CD4-positive, alpha-beta T cell (primary cell): ENCODE measurements at places on chromosomes 1 and 21.
A peak's percentile ranks its signal among the peaks of the same experiment; 100 is the strongest.

- no peak for DNase-seq
These were observed 7.8 kb downstream of the LMOD1 start for GRCh38 chr1:201938440-201939035.

DNA sequence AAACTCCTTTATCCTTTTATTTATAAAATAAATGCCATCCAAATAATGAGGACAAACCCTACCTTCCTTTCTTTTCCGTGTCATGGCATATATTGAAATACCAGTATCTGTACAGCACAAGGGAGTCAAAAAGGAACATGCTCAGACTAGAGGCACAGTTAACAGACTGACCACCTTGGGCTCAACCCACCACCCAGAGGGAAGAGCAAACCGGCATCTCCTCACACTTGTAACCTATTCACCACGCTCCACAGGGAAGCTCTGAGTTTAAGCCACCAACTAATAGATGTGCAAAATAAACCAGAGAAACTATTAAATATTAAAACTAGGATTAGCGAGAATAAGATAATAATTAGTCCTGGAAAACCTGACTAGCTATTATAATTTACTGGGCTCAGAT, 112.7 kb downstream of the SIPA1L2 start:
- DNase-seq = no peak

GRCh38 chr1:98119796-98120195, 199.0 kb upstream of the DPYD start:
- no peak for DNase-seq

GRCh38 chr1:207331354-207332313, 10.2 kb downstream of the CD55 start:
- DNase-seq = no peak

GRCh38 chr1:58502519-58502918, 44.0 kb downstream of the OMA1 start:
- no peak for DNase-seq

DNA sequence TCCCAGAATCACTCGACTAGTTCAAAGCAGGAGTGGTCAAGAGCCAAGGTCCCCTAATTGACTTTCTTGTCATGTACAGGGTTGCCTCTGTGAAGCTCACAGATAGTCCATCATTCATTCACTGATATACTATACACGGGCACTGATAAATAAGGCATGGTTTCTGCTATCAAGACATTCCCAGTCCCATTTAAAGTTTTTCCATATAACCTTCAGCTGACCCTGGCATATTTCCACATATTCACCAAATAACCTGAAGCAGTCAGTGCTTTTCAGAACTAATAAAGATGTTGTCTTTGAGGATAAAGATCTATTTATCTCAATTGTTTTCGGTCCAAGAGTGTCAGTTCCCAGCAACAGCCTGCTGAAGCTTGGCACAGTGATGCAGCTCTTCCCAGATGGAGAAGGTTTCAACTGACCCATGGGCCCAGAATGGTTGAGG, 173.4 kb downstream of the ZZZ3 start:
- no peak for DNase-seq

DNA sequence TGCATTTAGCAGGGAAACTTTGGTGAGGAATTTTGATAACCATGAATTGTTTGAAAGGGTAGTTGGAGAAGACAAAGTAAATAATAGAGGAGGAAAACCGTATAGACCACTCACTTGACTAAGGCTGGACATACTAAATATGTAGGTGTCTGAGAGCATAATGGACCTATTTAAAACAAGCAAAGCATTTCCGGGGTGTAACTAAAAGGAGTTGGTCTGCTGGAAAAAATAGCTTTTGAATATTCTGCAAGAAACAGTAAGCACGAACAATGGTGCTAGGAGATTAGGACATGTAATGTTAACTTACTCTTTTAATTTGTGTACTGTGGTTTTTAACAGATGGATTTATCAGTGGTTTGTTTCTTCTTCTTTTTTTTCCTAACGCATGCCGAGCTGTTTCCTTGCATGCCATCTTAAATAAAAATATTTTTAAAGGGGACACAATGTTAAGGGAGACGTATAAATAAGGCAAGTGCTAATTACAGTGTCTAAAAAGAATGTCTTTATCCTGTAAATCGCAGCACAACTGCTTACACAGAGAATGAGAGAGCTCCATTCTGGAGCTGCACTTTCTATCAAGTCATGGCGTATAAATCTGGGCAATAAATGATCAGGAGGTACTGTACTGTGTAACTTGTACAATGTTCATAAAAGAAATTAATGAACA, 492.1 kb downstream of the LMO4 start:
- DNase-seq = no peak

DNA sequence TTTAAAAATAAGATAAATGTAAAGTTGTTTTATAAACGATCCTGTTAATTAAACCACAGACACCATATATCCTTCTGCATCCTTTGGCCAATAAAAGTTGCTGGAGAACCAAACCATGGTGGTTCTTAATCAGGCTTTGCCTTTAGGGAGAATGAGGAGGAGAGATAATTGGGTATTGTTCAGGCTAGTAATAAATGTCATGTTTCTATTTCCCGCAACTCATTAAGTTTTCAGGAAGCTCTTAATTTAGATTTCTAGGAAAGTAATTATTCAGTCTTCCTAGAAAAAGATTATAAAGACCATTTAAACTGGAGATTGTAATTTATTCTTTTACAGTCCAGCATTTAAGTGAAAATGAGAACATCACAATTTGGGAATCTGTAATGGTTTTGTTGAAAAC, 34.5 kb downstream of the RAB4A start:
- DNase-seq = no peak

GRCh38 chr1:15622712-15623373, 5.6 kb downstream of the DDI2 start:
- no peak for DNase-seq

GRCh38 chr1:228781161-228781808, 46.0 kb downstream of the RHOU start:
- no peak for DNase-seq

GRCh38 chr1:66916320-66916719, 8.3 kb downstream of the DNAI4 start:
- DNase-seq = no peak

GRCh38 chr1:161727256-161727924, 6.0 kb downstream of the FCRLB start:
- DNase-seq = peak; percentile 63

DNA sequence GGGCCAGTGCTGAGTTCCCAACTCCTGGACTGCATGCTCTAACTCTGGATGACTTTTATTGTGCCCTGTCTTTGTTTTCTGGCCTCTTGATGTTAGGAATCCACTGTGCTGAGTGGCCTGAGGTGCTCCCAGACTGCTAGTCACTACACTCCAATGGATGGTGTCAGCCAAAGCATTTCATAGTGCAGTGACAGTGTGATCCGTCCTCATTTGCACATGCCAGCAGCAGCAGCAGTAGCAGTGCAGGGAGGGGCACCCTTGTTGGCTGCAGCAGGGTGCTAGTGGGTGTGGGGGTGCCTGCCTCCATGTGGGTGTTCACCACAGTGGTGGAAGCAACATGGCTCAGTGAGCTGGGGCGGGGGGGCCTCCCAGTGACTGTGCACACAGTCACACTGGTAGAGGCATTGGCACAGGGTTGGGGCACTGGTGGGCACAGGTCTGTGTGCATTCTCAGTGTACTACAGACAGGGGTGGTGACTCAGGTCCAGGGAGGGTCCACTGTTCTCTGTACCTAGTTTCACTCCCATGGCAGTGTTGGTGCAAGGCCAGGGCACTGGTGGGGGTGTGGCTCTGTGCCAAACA, 214.0 kb downstream of the ZC3H11B start:
- no peak for DNase-seq

DNA sequence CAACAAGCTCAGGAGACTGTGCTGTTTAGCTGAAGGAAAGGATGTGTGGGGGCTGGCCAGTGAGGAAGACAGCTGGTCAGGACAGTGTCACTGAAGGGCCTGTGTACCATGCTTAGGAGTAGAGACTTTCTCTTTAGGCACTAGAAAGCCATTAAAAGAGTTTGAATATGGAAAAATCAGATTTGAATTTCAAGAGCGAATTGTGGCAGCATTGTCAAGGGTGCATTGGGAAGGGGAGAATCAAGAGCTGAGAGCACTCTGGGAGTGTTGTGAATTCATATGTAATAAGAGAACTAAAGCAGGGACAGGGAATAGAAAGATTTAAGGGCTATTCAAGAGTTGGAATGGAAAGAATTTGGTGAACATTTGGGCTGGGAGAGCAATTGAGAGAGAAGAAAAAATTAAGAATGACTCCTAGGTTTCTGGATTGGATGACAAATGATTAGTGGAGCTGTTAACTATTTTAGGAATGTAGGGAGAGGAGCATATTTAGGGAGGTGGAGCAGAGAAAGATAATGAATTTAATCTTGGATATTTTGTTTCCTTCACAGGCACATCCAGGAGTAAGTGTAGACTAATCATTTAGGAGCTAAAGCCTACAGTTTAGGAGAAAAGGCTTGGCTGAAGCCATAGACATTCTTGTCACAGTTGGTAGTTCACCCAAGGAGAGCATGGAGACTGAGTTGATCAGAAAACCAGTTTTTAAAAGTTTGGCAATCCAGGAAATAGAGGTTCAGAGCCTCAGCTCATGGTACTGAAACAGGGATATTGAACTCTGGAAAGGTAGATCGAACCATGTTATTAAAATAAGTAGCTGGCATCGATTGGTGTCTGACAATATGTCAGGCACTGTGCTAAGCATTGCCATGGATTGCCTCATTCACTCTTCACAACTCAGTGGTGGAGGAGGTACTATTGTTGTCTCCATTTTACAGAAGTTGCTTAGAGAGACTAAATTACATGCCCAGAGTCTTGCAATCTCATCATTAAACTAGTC, 23.1 kb upstream of the TOR3A start:
- no peak for DNase-seq

DNA sequence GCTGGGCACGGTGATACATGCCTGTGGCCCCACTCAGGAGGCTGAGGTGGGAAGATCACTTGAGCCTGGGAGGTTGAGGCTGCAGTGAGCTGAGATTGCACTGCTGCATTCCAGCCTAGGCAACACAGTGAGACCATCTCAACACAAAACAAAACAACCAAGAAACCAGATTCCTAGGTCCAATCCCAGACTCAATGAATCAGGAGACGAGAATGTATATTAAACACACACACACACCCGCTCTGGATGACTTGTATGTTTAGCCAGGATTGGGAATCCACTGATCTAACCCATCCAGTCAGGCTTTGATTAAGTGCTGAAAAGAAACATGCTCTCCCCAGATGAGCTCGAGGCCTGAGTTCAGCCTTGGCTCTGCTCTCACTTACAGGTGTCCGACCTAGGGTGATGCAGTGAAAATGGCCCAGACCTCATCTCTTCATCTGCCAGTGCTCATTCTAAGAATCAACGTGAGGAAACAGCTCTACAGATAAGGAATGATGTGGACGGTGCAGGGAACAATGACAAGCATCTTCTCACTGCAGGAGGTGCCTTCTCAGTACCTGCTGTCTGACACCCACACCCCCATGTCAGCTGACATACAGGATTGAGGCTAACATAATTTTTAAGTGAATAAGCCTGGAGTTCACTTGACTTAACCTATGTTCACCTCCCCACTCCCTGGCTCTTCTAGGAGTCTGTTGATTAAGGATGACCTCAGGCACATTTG, 15.3 kb upstream of the SRSF4 start:
- DNase-seq = no peak

- no peak for DNase-seq
These were observed 45.0 kb upstream of the SLC35F3 start for GRCh38 chr1:233859446-233859845.

DNA sequence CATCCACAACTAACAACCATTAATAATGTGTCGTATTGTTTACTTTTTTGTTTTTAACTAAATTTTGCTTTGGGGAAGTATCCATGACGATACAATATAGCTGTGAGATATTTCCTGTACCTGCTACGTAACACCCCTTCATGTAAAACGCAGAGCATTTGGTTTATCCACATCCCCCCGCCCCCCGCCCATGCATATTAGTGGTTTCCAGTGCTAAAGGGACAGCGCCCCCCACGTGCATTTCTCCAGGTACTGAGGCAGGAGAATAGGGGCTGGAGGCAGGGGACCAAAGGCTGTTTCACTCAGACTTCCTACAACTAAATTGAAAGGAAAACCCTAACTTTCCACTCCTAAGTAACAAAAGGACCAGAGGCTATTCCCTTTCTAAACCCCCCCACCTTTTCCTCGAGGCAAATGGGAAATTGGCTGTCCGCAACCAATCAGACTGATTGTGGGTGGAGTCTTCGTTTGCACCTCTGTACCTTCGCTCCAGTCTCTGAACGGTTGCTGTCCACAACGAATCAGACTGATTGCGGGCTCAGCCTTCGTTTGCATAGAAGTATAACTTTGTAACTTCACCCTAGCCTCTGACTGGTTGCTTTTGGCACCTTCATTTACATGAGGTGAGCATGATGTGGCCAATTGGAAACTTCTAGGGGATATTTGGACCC, 12.2 kb upstream of the RIPK4 start:
- DNase-seq = no peak

DNA sequence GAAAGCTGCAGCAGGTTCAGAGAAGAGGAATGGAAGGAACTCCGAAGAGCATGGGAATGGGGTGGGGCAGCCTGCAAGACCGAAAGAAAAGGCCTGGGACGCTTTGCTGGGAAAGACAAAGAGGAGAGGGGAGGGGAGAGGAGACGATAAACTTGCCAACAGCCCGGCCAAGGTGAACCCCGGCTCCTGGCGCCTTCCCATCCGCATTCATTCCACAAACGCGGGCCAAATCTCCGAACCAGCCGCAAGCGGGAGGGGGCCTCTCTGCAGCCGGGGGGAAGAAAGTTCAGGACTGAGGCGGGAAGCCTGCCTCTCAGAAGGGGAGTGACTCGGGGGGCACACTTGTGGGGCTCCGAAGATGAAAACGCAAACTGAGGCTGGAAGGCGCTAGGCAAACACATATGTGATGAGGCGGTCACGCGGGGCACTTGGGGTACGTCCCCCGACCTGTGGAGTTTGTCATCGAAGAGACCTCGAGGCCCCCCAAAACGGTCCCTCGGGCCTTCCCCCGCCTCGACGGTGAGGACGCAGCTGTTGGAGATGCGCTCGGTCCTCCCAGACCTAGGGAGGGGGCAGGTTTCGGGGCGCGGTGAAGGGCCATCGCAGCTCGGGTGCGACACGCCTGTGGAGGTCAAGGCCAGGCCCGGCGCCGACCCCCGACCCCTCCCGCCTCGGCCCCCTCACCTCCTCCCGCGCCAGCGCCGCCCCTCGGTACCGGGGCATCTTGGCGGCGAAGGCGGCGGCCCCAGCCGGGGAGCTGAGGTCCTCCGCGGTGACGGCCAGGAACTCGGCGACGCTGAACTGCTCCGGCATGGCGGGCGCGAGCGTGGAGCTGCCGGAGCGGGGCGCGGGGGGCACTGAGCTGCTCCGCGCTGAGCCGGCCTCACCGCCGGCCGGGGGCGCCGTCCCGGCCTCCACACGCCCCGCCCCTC, at the start of gene ASAP3:
Gene ASAP3 (minus strand): TSS at position 859 of the 932 bp plus-strand sequence. CDS start 46 bp downstream, at position 813.
- DNase-seq = no peak

GRCh38 chr1:1764876-1765470, 13.3 kb downstream of the NADK start:
- DNase-seq = no peak

- DNase-seq = no peak
These were observed 149.0 kb downstream of the TOMM20 start for GRCh38 chr1:234979296-234980279.
